ENCODE measurements at places on chromosomes 1 and 21. TPM values are rescaled to one million over a fixed set of nuclear protein-coding genes. Genes with fewer than 3 reads are reported as not detected.
A peak's percentile ranks its signal among the peaks of the same experiment; 100 is the strongest.

The CHI3L2 gene
- total RNA-seq: 9.2 TPM

The ZNF683 gene
- 0.27 TPM for total RNA-seq

The GSTM1 gene
- not detected for total RNA-seq

The ANGPTL3 gene
- total RNA-seq: not detected

The TMCC2 gene
- 14.0 TPM for total RNA-seq

The TXNIP gene
- total RNA-seq: 228 TPM

DNA sequence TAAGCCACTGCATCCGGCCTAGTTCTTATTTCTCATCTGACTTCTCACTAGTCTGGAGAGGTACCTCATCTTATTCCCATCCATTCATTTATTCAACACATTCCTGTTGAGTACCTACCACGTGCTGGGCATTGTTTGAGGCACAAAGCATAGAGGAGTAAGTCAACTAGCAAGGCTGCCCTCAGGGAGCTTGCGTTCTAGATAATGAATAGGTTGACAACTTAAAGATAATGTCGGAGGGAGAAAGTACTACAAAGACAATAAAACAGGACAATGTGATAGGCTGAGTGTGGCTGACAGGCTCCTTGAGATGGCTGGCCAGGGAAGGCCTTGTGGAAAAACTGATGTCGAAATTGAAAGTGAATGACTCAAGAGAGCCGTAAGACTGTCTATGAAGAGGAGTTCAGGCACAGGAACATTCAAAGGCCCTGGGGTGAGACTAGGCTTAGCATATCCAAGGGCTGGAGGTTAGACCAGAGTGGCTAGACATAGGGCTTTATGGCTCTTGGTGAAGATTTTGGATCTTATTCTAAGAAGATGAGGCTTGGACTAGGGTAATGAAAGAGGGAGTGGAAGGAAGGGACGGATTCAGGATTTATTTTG is 18.3 kb downstream of the SPATA21 start:
- peak; percentile 29 for DNase-seq

DNA sequence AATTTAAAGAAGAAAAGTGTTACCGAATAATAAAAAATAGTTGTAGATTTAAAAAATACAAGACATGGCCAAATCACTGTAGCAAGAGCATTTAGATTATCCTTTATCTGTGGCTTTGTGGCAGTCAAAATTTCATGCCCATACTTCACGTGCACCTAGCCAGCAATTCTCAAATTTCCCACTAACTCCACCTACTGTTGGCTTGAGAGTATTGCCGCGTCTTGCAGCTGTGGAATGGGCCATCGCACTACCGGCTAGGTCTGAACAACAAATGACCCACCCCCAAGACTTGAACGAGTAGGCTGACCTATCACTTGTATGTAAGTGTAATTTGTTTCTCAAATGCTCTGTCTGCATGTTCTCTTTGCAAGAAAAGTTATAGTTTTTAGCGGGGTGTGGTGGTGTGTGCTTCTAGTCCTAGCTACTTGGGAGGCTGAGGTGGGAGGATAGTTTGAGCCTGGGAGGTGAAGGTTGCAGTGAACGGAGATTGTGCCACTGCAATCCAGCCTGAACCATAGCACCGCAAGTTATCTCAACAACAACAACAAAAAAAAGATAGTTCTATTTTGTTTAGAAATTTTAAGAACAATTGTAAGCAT is 4.1 kb downstream of the KRTAP13-4 start:
- DNase-seq: peak; percentile 2

GRCh38 chr1:180975551-180975950 is 47.1 kb downstream of the STX6 start:
- no peak for DNase-seq

DNA sequence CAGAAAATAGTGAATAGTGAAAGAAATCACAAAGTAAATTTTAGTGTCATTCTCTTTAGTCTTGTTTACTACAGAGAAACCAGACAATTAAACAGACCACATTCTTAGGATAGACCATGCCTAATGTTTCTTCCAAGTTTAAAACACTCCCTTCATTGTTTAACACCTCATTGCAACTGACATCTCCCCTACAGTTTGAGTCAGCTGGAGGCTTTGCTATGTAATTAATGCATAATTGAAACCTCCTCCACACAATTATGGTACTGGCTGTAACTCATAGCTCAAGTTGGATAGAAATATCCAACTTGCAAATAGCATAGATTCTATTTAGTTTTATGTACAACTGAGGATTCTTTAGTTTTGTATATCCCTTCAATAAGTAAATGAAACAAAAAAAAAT is 35.2 kb upstream of the B3GALT2 start:
- no peak for DNase-seq

DNA sequence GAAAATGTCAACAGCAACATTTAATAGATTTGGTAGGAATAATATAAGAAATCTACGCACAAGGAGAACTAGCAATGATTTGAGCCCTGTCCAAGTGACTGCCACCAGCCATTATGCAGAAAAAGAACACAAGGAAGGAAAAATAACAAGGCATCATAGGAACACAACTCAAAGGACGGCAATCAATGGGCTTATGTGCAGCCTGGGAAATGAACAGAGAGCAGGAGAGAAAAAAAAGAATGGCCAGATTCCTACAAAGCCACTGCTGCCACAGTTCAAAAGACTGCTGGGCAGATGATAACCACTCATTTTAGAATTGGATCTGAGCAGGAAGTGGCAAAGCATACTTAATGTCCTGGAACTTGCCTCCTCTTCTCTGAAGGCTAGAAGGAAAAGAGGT is 274.3 kb upstream of the CAMK1G start:
- no peak for DNase-seq

DNA sequence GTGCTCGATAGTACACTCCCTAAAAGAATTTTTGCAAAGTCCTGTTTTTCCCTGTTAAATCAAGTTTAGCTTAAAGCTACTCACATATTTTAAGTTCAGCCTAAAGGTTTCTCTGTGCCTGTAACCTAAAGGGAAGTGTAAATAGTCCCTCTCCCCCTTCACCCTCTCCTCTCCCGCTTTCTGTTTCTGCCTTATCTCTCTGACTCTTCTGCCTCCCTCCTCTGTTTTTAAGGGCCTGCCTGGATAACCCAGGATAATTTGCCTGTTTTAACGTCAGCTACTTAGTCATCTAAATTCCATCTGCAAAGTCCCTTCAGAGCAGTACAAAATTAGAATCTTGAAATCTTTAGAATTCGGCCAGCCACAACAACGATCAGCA is 92.6 kb downstream of the NID1 start:
- DNase-seq: no peak

DNA sequence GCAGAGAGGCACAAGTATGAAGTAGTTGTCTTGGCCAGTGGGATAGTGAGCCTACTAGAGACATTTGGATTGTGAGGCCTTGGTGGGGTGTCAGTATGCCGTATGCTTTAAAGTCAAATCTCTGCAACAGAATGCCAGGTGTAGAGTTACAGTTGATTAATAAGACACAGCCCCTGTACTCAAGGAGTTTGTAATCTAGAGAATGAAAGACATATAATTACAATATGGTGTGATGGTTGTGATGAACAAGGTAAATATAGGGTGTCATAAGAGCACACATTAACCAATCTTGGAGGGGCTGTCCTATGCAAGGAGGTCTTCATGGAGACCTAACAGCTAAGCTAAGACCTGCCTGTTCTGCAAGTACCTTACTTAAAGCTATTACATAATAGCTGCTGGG is 113.1 kb downstream of the ATF6 start:
- DNase-seq: no peak

DNA sequence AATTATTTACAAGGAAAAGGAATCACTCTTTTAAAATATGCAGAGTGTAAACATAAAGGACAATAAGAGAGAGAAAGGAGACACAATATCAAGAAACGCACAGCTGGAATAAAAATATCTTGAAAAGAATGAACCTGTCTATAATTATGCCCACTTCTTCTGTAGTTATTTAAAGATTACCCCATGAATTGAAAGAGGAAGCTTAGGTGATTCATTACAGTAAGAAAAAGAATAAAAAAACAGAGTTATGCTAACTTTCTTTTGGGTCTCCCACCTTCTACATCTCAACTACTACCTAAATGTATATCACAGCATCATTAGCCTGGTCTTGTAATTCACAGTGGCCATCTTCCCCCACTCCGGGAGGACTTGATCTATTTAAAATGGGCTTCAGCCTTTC is 182.1 kb downstream of the MRPL39 start:
- DNase-seq: no peak

- DNase-seq: no peak
Measured at GRCh38 chr1:231035799-231036198, 4.3 kb downstream of the FAM89A start.

Data from activated naive CD8-positive, alpha-beta T cell treated with anti-CD3 and anti-CD28 coated beads for 36 hours (primary cell).